ENCODE measurements at places on chromosomes 1 and 21.

DNA sequence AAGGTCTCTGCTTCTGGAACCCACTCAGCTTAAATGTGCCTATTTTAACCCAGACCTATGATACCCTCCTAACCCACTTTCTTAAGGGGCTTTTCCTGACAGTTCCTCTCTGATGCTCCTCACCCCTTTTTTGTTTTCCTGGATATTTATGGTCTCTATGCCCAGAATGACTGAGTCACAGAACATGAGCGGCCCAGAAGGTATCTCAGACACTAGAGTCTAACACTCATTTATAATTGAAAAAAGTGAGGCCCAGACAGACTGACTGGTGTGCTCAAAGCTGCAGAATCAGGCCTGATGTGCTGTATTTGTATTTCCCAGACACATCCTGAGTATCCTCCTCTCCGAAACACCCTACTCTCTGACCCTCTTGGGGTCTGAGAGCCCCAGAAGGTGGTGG lies 44.0 kb downstream of the LRRC71 start:
- DNase-seq: peak; percentile 18

DNA sequence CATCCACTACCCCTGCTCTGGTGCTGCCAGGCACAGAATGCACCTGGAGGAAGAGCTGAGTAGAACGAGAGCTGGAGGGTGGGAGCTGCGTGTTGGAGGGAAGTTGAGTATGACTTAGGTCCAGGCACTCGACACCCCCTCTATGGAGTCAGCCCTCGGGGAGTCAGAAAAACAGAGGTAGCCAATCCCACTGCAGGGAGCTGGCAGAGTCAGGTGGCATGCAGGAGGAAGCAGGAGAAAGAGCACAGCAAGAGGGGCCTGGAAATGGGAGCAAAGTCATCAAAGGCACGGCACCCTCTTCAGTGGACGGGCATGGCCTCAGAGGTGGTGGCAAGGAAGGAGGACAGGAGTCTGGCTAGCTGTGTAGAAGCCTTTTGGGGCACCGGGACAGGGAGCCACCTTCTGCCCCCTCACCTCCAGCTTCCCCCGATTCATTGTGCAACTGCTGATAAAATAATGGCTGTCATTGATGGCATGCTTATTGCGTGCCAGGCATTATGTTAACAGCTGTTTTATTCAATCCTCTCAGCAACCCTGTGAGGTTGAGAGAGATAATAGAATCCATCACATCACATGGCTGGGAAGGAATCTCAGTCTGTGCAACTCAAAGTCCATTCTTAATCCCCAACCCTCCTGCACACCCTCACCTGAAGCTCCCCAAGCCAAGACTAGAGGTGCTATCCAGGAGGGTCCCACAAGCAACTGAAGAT lies 42.0 kb downstream of the C1orf198 start:
- DNase-seq: no peak

DNA sequence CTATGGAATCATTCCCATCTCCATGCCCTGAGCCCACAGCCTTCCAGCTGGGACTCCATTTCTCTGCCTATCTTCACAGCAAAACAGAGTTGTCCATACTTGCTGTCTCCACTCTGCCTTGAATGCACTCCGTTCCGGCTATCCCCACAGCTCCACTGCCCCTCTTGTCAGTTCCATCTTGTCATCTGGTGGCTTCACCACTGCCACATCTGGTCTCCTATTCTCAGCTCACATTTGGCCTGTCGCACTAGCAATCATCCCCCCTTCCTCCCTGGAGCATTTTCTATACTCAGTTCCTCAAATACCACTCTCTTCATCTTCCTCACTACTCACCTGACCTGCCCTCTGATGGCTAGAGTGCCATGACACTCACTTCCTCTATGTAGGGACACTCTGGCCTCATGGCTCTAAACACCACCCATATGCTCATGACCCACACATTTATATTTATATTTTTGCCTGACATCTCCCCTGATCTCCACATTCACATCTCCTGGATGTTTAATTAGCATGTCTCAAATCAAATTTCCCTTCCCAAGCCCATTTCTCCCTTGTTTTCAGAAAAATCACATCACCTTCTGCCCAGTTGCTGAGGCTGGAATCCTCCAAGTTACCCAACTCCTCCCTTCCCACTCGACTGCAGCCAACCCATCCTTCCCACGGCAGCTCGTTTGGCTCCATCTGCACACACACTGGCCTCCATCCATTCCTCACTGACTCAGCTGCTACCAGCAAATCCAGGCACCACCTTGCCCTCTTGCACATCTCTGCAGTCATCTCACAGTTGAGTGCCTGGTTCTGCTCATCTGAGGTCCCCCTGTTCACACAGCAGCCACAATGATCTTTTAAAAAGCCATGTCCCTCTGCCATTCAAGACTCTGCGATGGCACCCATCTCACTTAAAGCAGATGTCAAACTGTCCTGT lies 6.1 kb downstream of the ZNF692 start:
- DNase-seq: no peak

GRCh38 chr1:238912148-238912547 lies 474.2 kb upstream of the CHRM3 start:
- DNase-seq: no peak

GRCh38 chr1:220550811-220551399 lies 23.0 kb downstream of the MARK1 start:
- no peak for DNase-seq

GRCh38 chr1:61320575-61320974 lies 238.2 kb downstream of the NFIA start:
- DNase-seq: no peak

- DNase-seq: no peak
Measured at GRCh38 chr1:111961016-111961415, 28.5 kb downstream of the KCND3 start.

All from iris pigment epithelial cell (primary cell).